ENCODE measurements at places on chromosomes 16 and 17.

DNA sequence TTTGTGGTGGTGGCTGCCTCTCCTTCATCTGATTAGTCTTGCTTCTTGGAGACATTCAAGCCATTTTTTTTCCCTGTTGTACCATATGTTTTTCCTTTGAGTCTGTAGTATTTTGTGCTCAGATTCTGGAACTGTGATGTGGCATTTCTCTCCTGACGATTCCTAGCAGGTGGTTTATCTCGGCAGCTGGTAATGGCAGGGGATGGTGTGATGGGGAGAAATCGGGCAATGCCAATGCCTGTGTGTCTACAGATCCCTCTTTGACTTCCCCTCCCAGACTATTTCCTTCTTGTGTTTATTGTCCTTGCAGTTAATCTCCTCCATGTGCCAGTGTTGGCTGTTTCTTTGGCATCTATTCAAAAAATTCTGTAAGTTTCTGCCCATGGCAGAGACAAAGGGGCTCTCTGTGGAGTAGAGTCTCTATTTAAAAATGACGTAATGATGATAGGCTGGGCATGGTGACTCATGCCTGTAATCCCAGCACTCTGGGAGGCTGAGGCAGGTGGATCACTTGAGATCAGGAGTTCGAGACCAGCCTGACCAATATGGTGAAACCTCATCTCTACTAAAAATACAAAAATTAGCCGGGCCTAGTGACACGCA lies 90.2 kb upstream of the ERCC4 start:
- no peak for DNase-seq

- DNase-seq, result no peak
Observed at GRCh38 chr17:42025191-42025579, 5.3 kb downstream of the NKIRAS2 start.

DNA sequence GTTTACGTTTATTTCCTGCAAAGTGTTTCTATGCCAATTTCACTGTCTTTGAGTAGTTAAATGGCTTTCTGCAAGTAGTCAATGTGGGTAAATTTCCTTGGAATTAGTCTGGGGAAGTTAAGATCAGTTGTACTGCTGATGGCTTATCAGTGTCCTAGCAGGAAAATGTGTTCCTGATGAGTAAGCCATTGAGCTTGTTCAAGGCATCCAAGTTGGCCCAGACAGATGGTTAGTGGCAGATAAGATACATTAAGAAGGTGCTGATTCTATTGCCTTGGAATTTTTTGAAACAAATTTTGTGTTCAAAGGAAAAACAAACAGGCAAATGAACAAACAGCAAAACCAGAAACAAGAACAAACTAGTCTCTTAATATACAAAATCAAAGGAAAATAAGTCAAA lies 258.4 kb downstream of the MAP2K6 start:
- DNase-seq, result peak; percentile 73

GRCh38 chr17:79294459-79295071 lies 219.9 kb downstream of the ENGASE start:
- peak; percentile 28 for DNase-seq

- peak; percentile 20 for DNase-seq
Observed at GRCh38 chr17:34981538-34982241, 1.4 kb downstream of the LIG3 start.

GRCh38 chr16:825341-826061 lies 25.0 kb upstream of the GNG13 start:
- no peak for DNase-seq

DNA sequence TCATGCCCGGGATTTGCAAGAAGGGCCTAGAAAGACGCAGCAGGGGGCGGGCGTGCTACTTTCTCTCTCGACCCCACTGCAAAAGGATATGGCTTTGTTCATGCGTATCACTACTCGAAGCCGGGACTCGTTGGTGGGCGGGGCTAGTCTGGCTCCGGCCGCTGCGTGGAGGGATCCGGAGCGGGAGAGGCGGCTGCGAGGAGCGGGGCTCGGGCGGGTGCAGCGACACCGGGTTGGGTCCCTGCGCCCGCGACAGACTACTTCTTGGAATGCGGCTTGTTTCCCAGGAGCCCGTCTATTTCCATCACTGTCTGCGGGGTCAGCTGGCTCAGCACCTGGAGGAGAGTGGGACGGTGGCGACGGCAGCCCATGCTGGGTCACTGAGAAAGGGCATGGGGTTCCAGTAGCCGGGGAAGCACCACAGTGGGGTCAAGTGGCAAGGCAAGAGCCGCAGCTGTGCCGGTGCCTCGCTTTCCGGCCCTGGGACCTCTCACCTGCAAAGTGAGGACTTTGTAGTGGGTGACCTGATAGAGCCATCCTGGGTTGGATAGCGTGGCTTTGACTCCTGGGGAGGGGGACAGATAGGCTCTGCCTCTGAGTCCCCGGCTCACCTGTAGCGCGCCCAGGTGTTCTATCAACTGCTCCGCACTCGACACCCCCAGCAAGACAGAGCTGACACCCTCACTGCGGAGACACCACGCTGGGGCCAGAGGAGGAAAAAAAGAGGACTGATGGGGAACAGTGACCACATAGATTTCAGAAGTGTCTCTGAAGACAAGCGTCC lies 6.6 kb downstream of the KCNAB3 start:
- DNase-seq, result peak; percentile 80

GRCh38 chr16:77767211-77767610 lies 21.2 kb upstream of the VAT1L start:
- DNase-seq, result peak; percentile 29

- DNase-seq, result no peak
Observed at GRCh38 chr16:49127103-49127502, 154.5 kb downstream of the CBLN1 start.

- peak; percentile 12 for DNase-seq
Observed at GRCh38 chr16:60755907-60756306, 1280.3 kb downstream of the CDH8 start.

GRCh38 chr17:2042390-2042847 lies 597 bp downstream of the OVCA2 start:
- DNase-seq, result peak; percentile 46

GRCh38 chr16:81767987-81768592 lies 11.0 kb upstream of the PLCG2 start:
- DNase-seq, result no peak

DNA sequence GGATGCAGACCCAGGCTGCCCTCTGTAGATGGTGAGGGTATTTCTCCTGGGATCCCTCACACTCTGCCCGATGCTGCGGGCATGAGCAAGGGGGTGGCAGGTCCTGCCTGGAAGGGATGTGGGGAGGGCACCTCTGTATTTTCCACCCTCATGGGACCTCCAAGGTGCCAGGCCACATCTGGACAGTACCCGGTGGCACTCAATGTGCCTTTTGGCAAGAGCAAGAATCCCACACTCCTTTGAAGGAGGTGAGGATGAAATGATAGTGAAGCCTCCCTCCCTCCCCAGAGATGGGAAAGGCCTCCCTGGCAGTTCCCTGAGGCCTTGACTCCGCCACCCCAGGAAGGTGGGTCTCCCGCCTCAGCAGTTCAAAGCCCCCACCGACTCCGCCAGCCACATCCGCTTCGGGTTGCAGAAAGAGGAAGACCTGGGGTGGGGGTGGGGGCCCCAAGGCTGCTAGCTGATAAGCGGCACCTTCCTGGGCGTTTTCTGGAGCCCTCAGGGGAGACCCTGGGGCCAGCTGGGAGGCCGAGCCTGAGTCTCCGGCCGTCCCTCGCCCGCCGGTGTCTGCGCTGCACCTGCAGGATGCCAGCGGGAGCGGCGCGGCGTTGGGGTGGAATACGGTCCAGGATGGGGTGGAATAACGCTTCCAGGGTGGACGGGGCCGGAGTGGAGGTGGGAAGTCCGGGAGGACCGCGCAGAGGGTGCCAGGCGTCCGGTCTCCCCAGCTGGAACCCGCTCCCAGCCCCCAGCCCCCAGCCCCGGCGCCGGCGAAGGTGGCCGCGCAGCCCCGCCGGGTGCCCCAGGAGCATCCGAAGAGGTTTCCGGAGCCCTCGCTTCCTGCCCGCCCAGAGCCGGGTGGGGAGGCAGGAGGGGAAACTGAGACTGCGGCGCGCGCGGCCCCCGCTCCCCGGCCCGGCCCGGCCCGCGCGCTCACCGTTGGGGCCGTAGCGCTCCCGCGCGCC lies 718 bp downstream of the ATP2A3 start:
- DNase-seq, result no peak

GRCh38 chr17:82305727-82306300 lies 11.6 kb downstream of the CD7 start:
- DNase-seq, result no peak

GRCh38 chr16:74748616-74749026 lies 26.0 kb downstream of the FA2H start:
- no peak for DNase-seq

GRCh38 chr17:19546289-19547065 lies 12.8 kb downstream of the SLC47A1 start:
- DNase-seq, result no peak

DNA sequence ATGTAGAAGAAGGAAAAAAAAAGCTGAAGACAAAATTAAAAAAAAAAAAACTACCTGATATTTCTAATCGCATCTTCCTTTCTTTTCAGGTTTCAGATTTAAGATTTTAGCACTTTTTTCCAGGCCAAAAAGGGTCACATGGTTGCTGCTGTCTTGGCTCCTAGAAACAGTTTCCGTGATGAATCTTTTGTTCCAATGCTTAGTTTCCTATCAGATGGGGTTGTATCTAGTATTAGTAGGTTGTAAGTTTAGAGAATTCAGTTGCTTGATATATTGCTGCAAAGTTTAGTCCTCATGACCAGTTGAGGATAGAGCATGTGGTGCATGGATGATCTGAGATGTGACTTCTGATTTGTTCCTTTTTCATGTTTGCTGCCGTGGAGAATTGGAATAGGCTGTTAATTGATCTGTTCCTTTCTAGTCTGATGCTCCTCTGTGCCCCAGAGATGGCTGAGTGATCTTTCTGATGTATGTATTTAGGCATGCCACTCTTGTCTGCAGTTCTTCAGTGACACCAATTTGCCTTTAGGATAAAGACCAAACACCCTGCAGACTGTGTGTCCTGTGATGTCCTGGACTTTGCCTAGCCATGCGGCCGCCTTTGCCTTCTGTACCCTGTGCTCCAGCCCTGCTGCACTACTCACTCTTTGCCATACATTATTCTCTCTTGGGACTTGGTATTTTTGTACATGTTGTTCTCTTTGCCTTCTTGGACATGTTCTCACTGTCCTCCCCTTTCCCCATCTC lies 94.0 kb downstream of the MRTFB start:
- DNase-seq, result no peak

All from astrocyte of the spinal cord (primary cell).